CD4-positive, alpha-beta T cell treated with Interferon gamma for 1 hour (primary cell): ENCODE measurements at places on chromosomes 13 and 19.

DNA sequence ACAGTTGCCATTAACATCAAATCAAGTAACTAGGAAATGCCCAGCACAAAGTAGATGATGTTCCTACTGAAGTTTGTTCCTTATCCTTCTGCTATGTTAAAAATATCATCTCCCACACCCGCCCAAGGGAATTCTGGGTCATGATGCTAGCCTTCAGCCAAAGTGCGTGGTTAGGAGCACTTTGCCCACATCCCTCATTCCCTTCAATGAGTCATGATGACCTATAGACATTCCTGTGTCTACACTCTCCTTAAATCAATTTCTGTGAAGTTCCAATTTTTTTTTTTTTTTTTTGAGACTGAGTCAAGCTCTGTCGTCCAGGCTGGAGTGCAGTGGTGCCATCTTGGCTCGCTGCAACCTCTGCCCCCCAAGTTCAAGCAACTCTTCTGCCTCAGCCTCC, 17.0 kb downstream of the RXFP2 start:
- DNase-seq: no peak

DNA sequence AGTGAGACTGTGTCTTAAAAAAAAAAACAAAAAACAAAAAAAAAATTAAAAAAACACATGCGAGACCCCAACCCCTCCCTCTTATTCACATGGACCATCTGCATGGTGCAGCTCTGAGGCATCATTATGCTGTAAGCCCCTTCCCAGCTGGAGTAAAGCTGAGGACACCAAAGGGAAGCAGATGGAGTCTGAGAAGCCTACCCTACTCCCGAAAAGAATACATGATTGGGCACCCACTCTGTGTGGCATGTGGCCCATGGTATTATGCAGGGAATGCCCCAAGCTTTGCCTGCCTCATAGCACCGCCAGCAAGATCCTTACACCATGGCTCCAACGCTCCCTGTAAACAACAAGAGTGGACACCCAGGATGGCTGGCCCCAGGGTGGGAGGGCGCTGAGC, 4.7 kb downstream of the PTH2 start:
- DNase-seq: no peak

DNA sequence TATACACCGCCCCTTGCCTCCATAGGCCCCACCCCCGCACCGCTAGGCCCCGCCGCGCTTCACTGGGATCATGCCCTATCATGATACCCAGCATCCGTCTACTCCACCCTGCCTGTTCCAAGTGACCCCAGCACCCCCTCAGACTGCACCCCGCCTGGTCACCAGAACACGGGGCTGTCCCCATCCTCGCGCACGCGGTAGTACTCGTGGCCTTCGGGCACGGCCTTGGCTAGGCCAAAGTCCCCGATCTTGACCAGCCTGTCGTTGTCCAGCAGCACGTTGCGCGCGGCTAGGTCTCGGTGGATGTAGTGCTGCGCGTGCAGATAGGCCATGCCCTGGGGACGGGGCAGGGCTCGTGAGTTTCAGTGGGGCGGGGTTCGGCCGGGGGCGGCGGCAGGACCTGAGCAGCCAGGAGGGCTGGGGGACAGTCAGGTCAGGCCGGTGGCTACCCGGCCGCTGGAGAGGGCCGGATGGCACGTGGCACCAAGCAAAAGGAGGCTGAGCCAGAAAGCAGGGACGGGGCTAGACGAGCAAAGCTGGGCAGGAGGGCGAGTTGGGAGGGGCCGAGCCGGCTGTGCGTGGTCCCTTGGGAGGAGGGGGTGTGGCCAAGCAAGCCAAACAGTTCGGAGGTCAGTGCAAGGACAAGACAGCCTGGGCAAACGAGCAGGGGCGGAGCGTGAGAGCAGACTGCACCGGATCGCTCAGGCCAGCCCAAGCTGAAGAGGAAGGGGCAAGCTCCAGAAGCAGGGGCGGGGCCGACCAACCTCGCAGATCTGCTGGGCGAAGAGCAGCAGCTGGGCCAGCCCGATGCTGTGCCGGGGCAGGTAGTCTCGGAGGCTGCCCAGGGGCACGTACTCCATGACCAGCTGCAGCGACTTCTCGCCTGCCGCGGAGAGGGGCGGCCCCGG, 13.6 kb upstream of the ICAM3 start:
- no peak for DNase-seq

DNA sequence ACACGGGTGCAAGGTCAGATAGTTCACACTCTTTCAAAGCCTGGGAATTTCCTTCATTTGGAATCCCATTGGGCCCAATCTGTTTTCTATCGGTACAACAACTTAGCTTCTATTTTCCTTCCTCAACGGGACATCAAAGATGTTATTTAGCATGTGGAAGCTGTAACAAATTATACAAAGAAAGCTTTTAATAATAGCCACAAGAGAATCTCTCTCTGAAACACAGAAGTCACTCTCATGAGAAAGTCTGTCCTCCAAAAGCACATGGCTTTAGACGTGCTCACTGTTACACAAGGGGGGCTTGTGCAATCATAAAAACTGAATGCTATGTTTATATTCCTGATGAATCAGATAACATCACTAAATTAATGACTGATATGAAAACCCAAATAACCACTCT, 28.9 kb upstream of the CYSLTR2 start:
- no peak for DNase-seq

DNA sequence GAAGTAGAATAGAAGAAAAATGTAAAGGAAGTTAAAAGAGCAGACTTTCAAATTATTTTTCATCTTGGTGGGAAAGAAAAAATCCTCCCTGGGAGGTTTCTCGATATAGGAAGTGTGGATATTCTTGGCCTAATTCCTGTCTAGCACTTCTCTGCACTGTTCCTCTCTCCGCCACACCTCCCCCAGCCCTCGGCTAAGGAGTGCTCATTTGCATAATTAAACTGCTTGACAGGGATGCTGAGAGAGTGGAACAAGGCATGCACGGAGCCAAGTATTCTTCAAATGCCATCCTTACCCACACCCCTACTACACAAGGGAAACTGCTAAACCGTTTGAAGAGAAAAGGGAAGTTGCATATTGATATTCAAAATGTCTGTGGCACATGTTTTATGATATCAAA, 511.0 kb upstream of the HTR2A start:
- DNase-seq: no peak

DNA sequence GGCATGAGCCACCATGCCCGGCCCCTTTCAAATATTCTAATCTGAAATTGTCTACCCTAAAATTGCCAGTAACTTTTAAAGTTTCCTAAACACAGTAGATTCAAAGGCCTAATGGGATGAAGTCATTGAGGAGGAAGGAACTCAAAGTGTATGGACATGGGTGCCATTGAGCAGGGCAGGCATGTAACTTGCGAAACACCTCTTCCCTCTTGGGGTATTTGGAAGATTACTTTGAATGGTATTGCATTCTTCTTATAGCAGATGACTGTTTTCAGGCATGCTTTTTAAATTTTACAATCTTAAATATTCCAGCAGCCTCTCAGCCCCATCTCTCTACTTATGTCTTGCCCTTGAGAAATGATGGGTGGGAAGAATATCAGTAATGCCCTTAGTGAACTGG, 21.0 kb downstream of the TM9SF2 start:
- DNase-seq: no peak
